ENCODE measurements at places on chromosomes 5 and 9.

DNA sequence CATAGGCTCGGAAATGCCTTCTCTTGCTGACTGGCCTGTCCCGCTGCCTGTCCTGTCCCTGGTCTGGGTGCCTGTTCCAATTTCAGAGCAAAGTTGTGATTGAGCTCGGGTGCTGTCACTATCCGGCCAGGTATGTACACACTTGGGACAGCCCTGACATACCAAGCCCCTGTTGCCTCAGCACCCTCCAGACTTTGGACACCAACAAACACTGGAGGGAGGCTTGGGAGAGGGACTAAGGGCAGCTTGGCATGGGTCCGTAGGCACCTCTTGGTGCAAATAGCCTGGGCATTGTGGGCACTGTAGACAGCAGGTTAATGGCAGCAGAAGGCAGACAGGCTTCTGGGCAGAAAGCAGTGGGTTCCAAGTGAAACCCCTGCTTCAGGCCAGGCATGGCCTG is 86.3 kb upstream of the SEMA6A start:
- DNase-seq = no peak

- DNase-seq = no peak
Observed at GRCh38 chr5:3593771-3594509, 1.7 kb upstream of the IRX1 start.

DNA sequence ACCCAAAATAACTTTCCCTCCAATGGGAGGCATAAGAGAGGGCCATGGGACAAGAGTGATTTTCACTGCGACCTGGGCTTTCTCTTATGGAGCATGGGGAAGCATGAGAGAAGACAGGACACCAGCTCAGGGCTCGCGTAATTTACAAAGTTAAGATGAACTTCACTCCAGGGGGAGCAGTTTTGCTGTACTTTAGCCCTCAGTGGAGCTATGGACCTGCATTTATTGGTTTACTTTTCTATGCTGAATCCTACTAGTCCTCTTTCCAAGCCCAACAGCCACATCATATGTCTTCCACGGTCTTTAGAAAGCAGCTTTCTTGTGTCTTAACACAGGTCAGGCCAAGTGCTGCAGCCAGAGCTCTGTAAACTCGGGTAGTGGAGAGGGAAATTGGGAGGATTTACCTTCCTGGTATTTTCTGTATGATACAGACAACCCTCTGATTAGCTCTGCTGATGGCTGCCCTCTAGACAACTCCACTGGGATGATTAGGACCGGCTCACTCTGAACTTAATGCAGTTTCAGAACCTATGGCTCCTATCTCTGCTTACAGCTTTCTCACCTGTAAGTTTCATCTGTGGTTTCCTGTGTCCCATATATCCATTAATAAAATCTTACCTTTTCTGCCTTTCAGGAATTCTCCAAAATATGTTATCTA is 581.0 kb upstream of the RORB start:
- no peak for DNase-seq

GRCh38 chr9:127161081-127161624 is 38.7 kb upstream of the ANGPTL2 start:
- no peak for DNase-seq

- DNase-seq = no peak
Observed at GRCh38 chr5:14397717-14398116, 183.9 kb upstream of the OTULINL start.

- no peak for DNase-seq
Observed at GRCh38 chr5:171957591-171958251, 48.7 kb downstream of the FBXW11 start.

DNA sequence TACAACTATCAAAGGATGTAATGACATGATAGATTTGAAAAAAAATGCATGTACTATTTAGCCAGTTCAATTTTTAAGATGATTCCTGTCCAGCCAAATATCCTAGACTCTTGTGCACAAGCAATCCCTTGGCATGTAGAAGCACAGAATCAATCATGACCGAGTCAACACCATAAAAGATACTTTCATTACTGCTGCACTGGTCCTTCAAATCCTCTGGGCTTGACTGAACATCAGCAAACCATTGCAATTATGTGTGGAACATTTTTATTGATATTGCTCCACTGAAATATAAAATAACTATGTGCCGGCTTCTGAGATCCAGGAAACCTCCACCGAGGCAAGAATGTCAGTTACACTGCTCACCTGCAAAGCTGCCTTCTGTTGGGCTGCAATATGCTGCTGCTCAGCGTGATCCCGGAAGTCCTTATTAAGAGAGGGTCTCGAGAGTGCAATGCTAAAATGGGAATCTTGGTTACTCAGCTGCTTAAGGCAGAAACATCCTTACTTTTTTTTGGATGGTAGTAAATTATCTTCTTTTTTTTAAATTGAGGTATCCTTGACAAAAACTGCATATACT is 28.7 kb downstream of the INIP start:
- DNase-seq = no peak

DNA sequence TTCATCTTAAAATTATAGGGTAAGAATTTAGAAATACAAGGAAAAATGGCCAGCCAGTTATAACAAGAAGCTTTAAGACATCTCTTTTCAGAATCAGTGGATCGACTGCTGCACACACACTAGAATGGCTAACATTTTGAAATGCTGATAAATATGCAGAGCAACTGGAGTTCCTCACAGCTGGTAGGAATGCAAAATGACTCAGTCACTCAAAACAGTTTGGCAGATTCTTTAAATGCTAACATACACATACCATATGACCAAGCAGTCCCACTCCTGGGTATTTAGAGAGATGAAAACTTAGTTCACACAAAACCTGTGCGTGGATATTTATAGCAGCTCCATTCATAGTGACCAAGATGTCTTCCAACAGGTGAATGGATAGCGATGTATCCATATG is 23.2 kb upstream of the PSAT1 start:
- no peak for DNase-seq

DNA sequence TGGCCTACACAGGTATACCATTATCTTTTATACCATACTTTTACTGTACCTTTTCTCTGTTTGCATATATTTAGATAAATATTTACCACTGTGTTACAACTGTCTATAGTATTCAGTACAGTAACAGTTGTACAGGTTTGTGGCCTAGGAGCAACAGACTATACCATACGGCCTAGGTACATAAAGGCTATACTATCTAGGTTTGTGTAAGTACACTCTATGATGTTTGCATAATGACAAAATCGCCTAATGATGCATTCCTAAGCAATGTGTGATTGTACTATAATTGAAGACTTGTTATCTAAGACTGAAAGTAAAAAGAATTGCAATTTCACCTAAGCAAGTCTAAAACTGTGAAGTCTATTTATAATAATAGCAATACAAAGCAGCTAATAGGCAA is 3.9 kb downstream of the C9orf72 start:
- DNase-seq = no peak

DNA sequence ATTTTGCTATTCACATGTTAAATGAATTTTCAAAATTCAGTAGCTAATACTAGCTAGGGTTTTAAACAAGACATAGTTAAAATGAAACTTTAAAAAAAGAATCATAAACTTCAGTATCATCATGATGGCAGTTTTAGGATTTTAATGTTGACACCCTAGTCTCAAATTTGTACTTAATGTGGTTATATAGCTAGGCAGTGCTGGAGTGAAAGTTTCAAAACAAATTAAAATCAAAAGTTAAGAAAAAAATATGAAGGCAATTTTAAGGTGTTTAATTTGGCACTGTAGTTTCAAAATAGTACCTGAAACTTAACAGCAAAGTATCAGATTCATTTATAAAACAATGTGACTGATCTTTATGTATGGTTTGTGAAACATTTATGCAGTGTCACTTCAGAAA is 19.3 kb upstream of the CDKN2B start:
- no peak for DNase-seq

DNA sequence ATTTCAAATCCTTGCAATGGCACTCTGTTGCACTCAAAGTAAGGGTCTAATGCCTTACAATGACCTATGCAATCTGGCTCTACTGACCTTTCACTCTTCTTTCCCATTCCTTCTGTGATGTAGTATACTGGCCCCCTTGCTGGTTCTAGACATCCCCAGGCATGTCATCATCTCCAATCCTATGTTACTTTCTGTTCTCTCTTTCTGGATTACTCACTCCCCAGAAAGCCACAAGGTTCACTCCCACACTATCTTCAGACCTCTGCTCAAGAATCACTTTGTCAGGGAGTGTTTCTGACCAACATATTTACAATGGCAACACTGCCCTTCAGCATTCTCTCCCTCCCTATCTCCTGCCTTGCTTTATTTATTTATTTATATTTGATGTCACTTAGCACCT is 802.2 kb upstream of the WWC1 start:
- no peak for DNase-seq

GRCh38 chr5:36646507-36647023 is 40.2 kb downstream of the SLC1A3 start:
- no peak for DNase-seq
